ENCODE measurements at places on chromosomes 2 and 18. TPM values are rescaled to one million over a fixed set of nuclear protein-coding genes. Genes with fewer than 3 reads are reported as not detected.

- H3K27me3 ChIP-seq, result no peaks in the 10 kb centered on the region
- H3K27ac ChIP-seq, result no peak overlapping the region
- H3K4me3 ChIP-seq, result no peak overlapping the region
- no peak for DNase-seq
- H3K4me1 ChIP-seq, result no peaks in the 10 kb centered on the region
These were observed 33.0 kb upstream of the GATA6 start for GRCh38 chr18:22136395-22136794.

DNA sequence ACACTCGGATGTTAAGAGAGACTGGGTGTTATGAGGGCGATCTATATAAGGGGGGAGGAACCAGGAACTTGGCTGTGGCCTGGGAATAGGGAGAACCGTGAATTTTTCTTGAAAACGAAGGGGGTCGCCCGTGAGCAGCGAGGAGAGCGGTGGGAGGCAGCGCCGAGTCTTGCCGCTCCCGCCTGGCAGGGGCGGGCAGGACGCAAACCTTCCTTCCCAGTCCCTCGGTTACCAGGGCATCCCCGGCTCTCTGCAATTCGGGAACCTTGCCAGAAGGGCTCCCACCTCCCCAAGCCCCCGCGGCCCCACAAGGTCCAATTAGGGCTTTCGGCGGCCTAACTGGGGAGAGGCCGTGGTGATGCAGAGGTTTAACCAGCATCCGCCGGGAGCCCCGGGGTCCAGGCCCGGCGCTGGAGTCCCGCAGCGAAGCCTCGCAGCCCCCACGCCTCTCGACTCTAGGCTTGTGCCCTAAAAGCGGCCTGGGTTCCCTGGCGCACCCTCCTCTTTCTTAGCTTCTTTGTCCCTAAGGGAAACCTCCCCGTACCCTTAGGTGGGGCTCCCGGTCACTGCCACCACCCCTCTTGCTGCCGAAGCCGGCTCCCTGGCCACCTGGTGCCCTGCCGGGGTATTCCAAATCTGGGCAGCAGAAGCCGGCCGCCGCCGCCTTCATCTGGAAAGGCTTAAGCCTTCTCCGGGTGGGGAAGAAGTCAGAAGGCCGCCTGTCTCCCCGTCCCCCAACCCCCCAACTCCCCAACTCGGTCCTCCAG lies 680 bp upstream of the FHOD3 start:
- H3K27me3 ChIP-seq, result peaks cover 27% of the 10 kb centered on the region
- H3K36me3 ChIP-seq, result no peaks in the 10 kb centered on the region

- H3K4me3 ChIP-seq, result no peak overlapping the region
- peaks cover 40% of the 10 kb centered on the region for H3K27me3 ChIP-seq
- peaks cover 8% of the 10 kb centered on the region for H3K4me1 ChIP-seq
- no peak for DNase-seq
- H3K27ac ChIP-seq, result no peak overlapping the region
These were observed 5.8 kb upstream of the COLEC12 start for GRCh38 chr18:506264-506663.

- H3K27me3 ChIP-seq, result no peaks in the 10 kb centered on the region
- peaks cover 62% of the 10 kb centered on the region for H3K36me3 ChIP-seq
- no peak overlapping the region for H3K4me3 ChIP-seq
- H3K4me1 ChIP-seq, result peaks cover 16% of the 10 kb centered on the region
- DNase-seq, result no peak
These were observed 90.6 kb downstream of the USP34 start for GRCh38 chr2:61380056-61380881.

- peaks cover 21% of the 10 kb centered on the region for H3K4me1 ChIP-seq
- H3K27me3 ChIP-seq, result no peaks in the 10 kb centered on the region
- H3K36me3 ChIP-seq, result no peaks in the 10 kb centered on the region
- H3K27ac ChIP-seq, result no peak overlapping the region
- no peak overlapping the region for H3K4me3 ChIP-seq
- DNase-seq, result no peak
These were observed 545.0 kb upstream of the PIK3C3 start for GRCh38 chr18:41410006-41410405.

- no peak overlapping the region for H3K4me3 ChIP-seq
- peaks cover 2% of the 10 kb centered on the region for H3K27me3 ChIP-seq
- peak; percentile 44 for DNase-seq
- H3K4me1 ChIP-seq, result peaks cover 2% of the 10 kb centered on the region
These were observed 254.4 kb downstream of the KCNE4 start for GRCh38 chr2:223306371-223306770.

LAMA3 gene
- 0.50 TPM for total RNA-seq

TTN gene
- 4.7 TPM for total RNA-seq

PHLPP1 gene
- 52.0 TPM for total RNA-seq
